ENCODE measurements at places on chromosomes 1 and 21.
A peak's percentile ranks its signal among the peaks of the same experiment; 100 is the strongest.

GRCh38 chr1:184545601-184546000 lies 158.8 kb downstream of the C1orf21 start:
- no peak for DNase-seq

DNA sequence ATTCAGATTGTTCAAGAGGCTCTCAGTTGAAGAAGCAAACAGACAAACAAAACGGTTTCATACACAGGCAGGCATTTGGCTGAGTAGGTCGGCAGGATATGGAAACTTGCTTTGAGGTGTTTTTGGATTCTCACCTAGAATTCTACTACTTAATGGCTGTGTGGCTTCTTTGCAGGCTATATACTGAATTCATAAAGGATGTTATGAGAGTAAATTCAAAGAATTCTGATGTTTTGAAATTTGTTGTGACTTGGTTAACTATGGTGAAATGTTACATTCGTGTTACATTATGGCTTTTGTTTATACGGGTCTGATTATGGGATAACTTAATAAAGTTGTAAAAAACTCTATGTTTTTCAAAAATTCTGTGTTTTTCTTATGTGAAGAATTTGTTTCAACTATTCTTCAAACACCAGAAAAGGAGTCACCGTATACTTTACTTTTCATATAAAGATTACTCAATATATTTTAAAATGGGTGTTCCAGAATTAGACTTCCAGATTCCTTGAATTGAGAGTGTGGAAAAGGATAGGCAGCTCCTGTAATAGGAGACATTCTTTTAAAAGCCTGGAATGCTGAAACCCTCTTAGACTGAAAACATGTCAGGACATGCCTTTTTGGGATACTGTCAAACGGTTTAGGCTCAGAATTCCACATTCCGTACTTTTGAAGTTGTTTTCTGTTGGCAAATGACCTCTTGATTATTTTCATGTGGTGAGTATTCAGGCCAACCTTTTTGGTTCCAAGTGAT lies 8.2 kb upstream of the IRF2BP2 start:
- no peak for DNase-seq

- no peak for DNase-seq
Observed at GRCh38 chr1:29162025-29162424, 19.7 kb downstream of the SRSF4 start.

DNA sequence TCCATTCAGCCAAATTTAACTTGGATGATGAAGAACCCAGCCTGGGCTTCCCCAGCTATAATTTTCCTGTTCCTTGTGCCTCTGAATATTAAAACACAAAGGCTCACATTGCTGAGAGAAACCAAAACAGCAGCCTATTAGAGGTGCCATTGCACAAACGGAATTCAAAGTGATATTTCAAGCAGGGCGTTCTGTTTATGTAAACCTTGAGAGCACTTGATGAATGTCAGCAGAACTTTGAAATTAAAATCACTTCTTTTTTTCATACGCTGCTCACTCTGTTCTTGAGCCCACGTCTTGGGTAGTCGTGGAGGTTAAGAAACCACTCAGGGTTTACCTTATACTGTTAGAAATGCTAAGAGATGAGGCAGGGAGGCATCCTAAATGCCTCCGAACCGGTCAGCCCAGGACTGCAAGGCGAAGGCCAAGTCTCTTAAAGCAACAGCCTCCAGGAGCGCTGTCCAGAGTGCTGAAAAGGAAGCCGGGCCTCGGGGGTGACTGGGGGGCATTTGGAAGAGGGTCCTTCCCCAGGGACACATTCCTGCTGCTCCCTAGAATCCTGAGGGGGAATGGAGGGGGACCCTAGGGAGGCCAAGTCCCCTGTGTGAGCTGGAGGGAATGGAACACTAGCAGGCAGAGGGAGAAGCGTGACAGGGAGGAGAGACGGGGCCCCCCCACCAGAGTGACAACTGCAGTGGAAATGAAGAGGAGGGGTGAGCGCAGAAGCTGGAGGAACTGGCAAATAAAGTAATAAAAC lies 154.8 kb upstream of the VAMP3 start:
- DNase-seq: peak; percentile 26

- DNase-seq: no peak
Observed at GRCh38 chr1:36397083-36397377, 678 bp downstream of the LSM10 start.

DNA sequence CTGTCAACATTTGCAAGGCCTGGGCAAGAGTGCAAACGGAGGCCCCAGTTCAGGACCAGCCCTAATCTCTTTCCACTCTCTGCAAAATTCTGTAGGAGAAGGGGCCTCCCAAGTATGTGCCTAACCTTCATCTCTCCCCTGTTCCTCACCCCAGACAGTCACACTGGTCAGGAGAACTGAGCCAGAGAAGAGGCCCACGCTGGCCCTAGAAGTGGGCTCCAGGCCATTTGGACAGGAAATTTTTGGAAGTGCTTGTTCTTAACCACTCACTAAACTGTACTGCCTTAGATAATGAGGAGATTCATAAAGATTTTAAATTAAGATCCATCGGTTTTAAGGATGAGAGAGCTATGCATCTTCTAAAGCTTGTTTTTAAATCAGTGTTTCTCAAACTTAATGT lies 129.7 kb upstream of the ADGRL2 start:
- no peak for DNase-seq

- peak; percentile 80 for DNase-seq
Observed at GRCh38 chr1:200877839-200878551, 5.2 kb downstream of the GPR25 start.

DNA sequence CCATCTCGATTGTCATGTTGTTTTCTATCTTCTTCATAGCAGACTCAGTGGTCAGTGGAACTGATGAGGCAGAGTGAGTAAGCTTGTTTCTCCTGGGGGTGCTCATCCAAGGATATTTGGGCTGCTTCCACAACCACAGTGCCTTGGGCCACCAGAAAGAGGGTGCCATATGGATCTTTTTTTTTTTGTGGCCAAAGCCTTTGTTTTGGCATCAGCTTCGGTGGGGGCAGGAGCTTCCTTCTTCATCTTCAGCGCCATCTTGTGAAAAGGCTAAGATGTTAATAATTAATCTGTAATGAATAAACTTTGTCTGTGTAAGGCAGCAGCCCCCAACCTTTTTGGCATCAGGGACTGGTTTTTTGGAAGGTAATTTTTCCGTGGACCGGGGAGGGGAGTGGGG lies 6.6 kb upstream of the PLPP3 start:
- DNase-seq: no peak

DNA sequence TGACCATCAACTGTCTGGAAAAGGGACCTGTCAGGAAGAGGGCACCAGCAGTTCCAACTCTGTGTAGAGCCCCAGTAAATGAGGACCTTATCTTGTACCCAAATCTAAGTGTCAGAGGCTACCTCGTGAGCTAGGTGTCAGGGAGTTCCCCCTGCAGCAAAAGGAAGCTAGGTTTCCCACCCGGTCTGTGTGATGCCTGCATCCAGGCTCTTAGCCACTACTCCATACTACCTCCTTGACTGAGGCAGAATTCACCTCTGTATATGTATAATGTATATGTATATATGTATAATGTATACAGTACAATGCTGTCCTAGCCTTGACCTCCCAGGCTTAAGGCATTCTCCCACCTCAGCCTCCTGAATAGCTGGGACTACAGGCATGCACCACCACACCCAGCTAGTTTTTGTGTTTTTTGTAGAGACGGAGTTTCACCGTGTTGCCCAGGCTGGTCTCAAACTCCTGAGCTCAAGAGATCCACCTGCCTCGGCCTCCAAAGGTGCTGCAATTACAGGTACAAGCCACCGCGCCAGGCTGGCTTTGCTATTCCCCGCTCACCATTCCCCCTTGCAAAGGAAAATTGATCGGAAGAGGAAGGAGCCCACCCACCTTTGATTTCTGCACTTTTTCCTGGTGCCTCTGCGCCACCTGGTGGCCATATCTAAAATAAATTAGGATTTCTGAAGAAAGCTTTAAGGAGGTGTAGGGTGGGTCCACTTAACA lies 15.7 kb upstream of the LUZP1 start:
- DNase-seq: peak; percentile 50

DNA sequence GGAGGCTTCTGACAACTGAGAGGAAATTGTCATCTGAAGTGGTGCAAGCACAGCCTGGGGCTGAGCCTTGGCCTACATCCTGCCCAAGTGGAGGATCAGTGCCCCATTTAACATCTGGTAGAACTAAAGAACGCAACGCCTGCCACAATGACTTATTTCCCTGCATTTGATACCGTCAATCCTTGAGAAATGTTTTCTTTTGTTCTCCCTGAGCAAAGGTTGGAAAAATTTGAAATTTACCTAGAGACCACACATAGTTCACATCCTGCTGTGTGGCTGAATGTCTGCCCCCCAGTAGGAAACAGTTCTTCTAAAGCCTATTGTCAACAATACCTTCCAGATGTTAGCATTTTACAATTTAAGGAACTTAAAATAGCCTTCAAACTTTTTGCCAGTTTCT lies 5.6 kb upstream of the RGS4 start:
- no peak for DNase-seq
